HCEC 1CT (cell line): ENCODE measurements at places on chromosomes 1 and 21.
A peak's percentile ranks its signal among the peaks of the same experiment; 100 is the strongest.

GRCh38 chr1:16218674-16219071, 6.2 kb upstream of the ARHGEF19 start:
- no peak for DNase-seq

GRCh38 chr1:62717483-62717882, 29.3 kb upstream of the DOCK7 start:
- no peak for DNase-seq

DNA sequence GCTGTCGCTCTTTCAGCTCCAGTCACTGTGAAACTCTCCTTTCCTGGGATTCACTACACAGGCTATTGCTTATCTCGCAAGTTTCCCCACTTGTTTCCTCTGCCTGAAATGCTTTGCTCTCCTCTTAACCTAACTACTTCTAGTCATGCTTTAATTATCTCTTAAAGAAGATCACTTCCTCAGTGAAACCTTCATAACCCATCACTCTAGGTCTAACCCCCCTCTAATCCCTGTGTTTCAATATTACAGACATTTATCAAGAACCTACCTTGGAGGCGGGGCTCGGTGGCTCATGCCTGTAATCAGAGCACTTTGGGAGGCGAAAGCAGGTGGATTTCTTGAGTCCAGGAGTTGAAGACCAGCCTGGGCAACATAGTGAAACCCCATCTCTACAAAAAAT, 16.7 kb upstream of the ZNF644 start:
- no peak for DNase-seq

DNA sequence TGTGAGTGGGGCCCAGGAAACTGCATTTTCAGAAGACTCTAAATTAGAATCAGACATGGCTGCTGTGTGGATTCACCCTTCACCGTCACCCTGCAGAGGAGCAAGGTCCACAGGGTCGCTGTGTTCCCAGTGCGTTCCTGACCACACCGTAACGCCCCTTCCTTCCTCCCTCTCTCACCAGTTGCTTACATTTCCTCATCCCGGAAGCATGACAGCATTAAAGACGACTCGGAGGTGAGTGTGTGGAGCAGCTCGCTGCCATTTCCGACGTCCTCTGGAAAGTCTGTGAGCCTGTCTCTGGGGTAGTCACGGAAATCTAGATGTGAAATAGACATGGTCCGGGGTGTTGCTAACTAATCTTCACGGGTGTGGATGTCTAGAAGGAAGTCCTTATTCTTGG, 45.9 kb downstream of the FAAP20 start:
- DNase-seq: no peak

DNA sequence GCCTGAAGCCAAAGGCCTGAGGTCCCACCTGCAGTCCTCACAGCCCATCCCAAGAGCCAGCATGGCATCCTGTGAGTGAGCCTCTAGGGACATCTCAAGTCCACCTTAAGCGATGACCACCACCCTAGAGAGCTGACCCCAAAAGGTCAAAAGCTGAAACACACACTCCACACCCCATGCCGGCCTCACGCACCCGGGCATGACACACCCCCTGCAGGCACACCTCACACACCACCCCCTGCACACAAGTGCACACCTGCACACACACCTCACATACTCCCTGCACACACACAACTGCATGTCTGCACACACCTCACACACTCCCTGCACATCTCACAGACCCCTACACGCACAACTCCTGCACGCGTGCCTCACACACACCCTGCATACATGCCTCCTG, 118.7 kb downstream of the NPHP4 start:
- DNase-seq: no peak

GRCh38 chr1:97925151-97925550, 4.3 kb upstream of the DPYD start:
- no peak for DNase-seq

GRCh38 chr1:217586586-217586985, 44.3 kb downstream of the GPATCH2 start:
- DNase-seq: peak; percentile 64

DNA sequence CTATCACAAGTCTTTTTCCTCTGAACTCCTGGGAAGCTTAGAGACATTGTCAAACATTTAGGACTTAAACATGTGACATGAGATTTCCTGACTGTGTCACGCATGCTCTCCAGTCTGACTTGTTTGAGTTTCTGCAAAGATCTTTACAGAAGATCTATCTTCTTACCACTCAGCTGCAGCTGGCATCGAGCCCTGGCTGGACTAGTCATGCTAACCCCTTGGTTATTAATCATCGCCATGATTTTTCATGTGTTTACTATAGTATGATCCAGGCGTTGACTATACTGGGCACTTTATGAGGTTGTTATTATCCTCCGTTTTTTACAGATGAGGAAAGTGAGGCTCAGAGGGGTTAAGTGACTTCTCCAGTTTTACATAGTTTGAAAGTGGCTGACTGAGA, 18.1 kb upstream of the IRF2BP2 start:
- DNase-seq: peak; percentile 95

GRCh38 chr1:87200875-87201638, 127.6 kb upstream of the LMO4 start:
- DNase-seq: no peak

DNA sequence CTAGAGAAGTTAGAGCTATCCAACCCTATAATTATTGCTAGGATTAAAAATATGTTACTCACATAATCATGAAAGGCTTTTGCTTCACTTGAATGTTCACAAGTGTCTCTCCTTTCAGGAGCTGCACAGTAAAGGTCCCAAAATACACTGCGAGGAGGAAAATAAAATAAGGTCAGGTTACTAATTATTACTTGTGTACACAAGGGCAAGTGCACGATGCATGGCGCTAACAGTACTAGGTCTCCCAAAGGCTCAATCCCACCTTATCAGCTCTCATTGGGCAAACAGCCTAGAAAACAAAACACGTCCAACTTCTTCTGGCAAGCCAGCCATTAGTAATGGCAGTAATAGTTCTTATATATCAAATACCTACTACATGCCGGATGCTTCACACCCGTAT, 4.4 kb downstream of the SSBP3 start:
- no peak for DNase-seq

DNA sequence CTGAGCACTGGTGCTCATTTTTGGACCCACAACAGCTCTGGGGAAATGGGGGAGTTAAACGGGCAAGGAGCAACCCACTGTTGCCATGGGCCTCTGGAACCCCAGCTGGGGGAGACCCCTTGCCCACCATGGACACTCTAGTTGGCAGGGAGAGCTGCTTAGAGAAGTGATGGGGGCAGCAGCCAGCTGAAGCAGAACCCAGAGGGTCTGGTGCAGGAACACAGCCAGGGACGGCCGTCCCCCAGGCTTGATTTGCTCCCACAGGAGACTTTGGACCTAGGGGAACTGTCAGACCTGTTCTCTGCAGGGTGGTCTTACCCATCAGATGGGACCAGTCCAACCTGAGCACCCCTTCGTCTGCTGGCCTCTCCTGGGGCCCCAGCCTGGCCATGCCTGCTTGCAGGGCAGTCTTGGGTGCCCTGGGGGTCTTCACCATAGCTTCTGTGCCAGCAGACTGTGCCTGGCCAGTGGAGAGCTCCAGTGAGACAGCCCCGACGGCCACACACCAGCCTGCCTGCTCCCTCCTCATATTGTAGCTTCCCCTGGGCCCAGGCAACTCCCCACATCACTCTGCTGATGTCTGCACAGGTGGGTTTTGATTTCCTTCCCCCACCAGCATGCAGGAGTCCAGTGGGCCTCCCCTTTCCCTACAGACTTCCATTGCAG, 11.3 kb downstream of the SPATC1L start:
- DNase-seq: no peak

GRCh38 chr21:38272215-38272614, 15.4 kb downstream of the KCNJ15 start:
- DNase-seq: no peak
